Activated CD4-positive, alpha-beta T cell treated with anti-CD3 and anti-CD28 coated beads, Interleukin-2, amount 50 U/mL, for 1 hour (primary cell): ENCODE measurements at places on chromosomes 7 and 10.

DNA sequence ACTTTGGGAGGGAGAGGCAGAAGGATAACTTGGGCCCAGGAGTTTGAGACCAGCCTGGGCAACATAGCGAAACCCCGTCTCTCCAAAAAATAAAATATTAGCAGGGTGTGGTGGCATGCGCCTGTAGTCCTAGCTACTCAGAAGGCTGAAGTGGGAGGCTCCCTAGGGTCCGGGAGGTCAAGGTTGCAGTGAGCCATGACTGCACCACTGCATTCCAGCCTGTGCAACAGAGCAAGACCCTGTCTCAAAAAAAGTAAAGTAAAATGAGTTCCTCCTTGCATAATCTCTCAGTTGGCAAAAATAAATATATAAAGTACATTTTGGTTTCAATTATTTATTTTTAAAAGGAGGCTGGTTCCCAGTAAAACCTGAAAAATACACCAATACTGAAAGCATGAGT, 11.8 kb downstream of the NANOS1 start:
- no peak for DNase-seq

DNA sequence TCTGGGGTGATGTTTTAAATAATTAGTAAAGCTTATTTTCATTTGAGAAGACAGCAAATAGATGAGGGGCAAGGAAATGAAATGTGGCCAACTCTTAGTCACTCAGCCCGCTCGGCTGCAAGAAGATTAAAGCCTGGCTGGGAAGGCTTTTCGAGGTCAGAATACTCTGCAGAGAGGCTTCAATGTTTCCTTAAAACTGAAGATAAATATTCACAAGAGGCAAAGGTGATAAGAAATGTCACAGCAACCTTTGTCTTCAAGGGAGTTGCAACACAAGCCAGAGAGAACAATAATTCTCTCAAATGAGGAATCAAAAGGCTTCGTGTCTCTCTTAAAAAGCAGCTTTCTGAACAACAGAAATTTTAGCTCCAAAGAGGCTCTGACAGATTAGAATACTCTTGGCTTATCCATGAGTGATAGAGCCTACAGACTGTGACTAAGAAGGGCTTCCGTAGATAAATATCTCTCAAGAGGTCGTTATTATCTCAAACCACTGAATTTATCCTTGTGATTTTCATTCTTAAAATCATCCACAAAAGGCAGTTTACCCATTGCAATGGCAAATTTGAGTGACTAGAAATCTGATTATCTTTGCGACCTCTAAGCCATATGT, 92.5 kb downstream of the KLF6 start:
- no peak for DNase-seq

GRCh38 chr7:93747019-93747418, 143.5 kb downstream of the TFPI2 start:
- no peak for DNase-seq

DNA sequence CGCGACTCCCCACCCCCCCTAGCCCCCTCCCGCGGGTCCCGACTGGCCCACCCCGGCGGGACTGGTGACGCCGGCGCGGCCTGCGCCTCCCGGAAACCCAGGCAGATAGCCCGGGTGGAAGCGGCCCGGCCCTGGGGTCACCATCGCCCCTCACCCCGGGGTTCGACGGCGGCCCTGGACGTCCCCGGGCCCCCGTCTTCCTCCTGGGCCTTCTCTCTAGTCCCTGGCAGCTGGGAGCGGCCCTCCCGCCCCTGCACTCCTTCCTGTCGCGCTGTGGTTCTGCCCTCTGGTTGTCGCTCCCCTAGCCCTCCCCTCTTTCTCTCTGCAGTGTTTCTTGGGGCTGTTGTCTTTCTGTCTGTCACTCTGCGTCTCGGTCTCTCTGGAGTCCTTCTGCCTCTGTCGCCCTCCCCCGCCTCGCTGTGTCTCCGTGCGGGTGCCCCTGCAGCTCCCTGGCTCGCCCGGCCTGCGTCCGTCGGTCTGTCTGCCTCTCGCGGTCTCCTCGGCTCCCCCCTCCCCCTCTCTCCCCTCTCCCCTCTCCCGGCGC, 90.5 kb upstream of the PAX2 start:
- DNase-seq = peak; percentile 10

GRCh38 chr10:60573336-60573735, 183.7 kb upstream of the ANK3 start:
- no peak for DNase-seq

DNA sequence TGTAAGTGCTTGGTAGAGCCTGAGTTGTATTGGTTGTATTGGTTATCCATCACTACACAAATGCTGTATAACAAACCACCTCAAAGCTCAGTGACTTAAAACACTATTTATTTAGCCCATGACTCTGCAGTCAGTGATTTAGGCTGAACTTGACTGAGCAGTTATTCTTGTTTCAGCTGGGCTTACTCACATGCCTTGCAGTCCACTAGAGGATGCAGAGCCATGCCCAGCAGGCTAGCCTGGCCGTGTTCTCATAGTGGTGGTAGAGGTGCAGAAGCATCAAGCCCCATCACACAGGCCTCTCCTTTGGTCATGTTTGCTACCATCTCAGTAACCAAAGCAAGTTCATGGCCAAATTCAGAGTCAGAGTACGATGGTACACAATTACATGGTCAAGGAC, 43.9 kb downstream of the LUC7L2 start:
- no peak for DNase-seq

- no peak for DNase-seq
Observed at GRCh38 chr7:40288827-40289226, 154.0 kb downstream of the SUGCT start.

GRCh38 chr7:107725138-107725740, 18.7 kb upstream of the CBLL1 start:
- DNase-seq = peak; percentile 37

GRCh38 chr7:134873253-134873652, 93.8 kb downstream of the CALD1 start:
- DNase-seq = no peak

- no peak for DNase-seq
Observed at GRCh38 chr7:130741331-130741995, 7.5 kb upstream of the KLF14 start.

- no peak for DNase-seq
Observed at GRCh38 chr7:46881507-46882127, 700.3 kb downstream of the TNS3 start.

DNA sequence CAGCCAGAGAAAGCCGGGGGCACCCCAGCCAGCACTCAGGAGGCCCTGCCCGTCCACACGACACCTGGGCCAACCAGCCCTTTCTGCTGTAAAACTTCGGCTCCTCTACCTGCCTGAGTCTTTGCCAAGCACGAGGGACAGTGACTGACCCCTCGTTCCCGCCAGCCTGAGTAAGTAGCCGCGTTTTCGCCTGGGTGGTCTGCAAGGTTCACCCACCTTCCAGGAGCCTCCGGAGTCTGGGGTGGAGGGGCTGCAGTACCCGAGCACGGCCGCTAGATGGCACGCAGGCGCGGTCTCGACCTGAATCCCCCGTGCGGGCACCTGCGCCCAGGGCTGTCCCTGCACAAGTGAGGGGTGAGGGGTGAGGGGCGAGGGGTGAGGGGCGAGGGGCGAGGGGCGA, 192.7 kb downstream of the PTPRN2 start:
- peak; percentile 24 for DNase-seq

- no peak for DNase-seq
Observed at GRCh38 chr10:109992485-109992884, 15.3 kb upstream of the ADD3 start.

DNA sequence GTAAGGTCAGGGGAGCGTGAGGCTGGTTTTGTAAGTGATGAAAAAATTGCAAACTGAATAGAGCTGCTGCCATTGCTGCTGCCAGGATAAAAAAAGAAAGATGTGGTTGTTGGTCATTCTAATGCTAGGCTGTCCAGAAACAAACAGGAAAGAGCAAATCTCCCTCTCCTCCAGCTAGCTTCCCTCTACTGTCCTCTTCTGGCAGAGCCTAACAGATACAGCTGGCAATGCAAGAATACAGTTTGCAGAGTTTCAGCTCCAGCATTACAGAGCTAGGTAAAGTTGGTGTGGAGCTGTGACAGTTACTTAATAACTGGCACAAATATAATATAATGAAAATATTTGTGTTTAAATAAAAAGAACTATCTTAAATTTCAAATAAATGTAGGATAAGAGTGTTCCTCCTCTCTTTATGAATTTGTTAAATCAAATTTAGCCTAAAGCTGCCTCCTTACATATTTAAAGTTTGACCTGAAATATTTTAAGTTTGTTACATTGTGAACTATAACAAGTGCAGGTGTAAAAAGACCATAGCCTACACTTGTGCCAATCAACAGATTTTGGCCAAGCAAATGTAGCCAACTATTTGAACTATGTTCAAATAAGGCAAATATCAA, 407.7 kb downstream of the SH2D4B start:
- DNase-seq = no peak

- DNase-seq = no peak
Observed at GRCh38 chr7:18859318-18859717, 258.1 kb downstream of the TWIST1 start.

- no peak for DNase-seq
Observed at GRCh38 chr7:16431646-16432424, 10.5 kb upstream of the CRPPA start.

DNA sequence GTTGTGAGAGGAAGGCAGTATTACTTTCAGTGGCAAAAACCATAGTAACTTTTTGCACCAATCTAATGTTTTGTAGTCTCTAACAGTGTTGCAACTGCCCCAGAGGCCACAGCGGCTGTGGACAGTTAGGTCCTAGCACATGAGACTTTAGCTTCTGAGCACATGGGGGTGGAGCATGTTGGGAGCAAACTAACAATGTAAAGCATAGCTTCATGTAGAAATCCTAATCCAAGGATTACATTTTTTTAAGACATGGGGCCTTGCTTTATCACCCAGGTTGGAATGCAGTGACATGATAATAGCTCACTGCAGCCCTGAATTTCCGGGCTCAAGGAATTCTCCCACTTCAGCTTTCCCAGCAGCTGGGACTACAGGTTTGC, 49.0 kb downstream of the LAMB1 start:
- DNase-seq = no peak

- DNase-seq = no peak
Observed at GRCh38 chr7:19116121-19117090, 1.0 kb downstream of the TWIST1 start.

DNA sequence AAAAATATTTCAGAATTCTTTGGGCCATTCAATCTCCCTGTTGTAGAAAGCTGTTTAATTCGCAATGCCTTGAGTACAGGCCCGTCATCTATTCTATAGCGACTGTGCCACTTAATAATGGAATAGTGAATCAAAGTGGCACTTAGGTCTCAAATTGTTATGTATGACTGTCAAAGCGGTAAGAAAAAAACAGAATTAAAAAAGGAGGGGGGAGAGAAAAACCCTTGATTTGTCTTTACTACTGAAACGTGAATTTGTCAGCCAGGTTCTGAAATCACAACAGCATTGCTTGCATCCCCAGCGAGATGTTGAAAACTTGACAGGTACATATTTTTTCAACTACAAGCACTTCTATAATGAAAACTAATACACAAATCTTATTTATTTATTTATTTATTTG, 320.9 kb downstream of the TFEC start:
- no peak for DNase-seq

GRCh38 chr10:78830976-78831375, 237.8 kb upstream of the ZMIZ1 start:
- DNase-seq = no peak

- no peak for DNase-seq
Observed at GRCh38 chr7:135853499-135853898, 104.9 kb upstream of the FAM180A start.

- DNase-seq = no peak
Observed at GRCh38 chr10:29840516-29841276, 205.9 kb upstream of the SVIL start.

GRCh38 chr10:60186315-60187071, 203.2 kb downstream of the ANK3 start:
- no peak for DNase-seq

GRCh38 chr7:19284596-19285300, 139.5 kb upstream of the FERD3L start:
- DNase-seq = no peak

DNA sequence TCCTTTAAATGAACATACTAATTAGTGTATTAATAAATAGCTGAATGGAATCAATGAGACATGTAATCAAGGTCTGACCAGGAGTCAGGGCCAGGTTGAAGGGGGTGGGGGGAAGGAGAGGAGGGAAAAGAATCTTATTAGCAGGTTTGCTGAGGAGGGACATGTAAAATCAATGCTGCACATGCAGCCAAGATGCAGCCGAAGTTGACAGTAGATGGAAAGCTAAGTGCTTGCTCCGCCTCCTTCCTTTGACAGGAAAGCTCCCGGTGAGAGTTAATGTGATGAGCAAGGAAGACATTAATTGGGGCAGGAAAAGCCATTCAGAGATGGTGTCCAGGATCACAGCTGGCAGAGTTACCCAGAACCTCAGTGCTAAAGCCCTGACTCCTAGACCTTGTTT, 24.4 kb downstream of the PLXNA4 start:
- DNase-seq = no peak

- DNase-seq = no peak
Observed at GRCh38 chr7:30681331-30681797, 892 bp downstream of the CRHR2 start.

DNA sequence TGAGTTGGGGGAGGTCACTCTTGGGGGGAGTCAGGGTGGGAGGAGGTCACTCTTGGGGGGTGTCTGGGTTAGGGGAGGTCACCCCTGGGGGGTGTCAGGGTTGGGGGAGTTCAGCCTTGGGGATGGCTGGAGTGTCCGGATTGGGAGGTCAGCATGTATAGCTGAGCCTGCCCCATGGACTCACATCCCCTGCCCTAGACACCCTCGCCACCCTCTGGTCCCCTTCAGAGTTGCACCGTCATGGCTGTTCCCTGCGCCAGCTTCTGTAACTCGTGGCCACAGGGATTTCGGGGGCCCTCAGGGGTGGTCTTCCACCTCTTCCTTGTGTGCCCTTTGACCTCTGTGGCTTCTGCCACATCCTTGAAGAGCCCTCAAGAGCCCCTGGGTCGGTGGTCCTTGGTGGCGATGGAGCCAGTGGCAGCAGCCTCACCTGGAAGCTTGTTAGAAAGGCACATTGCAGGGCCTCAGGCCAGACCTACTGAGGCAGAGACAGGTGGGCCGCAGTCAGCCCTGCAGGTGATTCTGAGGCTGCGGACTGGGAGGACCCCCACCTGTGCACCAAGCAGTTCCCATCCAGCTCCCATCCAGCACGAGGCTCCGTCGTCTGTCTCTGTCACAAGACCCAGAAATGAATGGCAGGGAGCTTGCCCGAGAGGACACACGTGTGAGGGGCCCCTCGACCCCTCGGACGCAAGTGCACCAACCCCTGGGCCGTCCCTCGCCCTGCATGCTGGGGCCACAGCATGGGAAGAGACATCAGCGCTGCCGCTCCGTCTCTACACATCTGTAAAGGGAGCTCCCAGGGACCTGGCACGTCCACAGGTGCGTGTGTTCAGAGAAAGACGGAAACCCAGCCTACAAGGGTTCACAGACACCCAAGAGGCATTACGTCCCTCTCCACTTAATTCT, 44.7 kb upstream of the SUN1 start:
- no peak for DNase-seq
